ENCODE measurements at places on chromosomes 7 and 10.
A peak's percentile ranks its signal among the peaks of the same experiment; 100 is the strongest.

DNA sequence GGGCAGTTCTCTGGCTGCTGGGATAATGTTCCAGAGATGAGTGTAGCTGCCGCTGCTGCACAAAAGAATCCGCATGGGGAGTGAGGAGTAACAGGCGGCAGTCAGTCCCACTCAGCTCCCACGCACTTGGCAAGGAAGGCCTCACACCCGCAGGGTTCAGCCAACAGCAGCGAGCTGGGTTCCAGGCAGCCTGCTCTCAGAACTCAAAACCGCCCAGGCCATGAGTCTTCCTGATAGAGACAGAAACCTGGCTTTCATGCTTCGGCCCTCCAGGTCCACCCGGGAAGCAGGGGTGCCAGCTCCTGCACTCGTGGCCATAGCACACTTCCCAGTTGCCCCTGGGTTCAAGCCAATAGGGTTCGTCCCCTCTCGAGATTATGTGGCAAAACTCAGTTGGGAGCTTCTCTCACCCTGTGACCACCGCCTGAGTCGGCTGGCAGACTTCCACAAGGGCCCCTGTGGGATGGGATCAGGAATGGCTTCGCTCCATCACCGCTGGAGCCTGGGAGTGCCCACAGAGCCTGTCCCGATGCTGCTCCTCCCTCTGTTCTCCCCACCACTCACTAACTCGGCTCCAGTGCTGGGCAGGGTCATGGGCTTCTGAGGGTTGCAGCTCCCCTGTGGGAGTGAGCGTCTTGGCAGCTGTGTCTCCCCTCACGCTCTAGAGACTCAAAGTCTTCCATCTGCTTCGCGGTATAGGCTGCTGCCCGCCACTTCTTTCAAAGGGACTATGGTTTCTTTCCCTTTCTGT, 20.6 kb downstream of the CLRN3 start:
- no peak for DNase-seq

DNA sequence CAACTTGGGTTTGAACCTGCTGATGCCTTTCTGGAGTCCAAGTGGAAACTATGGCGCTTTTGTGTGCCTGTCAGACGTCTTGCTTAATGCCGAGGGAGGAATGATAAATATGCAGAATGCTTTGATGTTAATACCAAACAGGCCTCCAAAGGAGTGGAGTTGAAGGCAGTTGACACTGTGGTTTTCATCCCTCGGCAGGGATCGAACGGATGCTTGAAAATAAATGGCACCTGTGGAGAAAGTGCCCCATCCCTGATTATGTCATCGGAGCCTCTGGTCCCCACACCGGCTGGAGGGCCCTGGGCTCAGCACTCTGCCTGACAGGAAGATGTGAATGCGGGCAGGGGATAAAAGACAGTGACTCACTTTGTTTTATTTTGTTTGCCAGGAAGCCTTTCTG, 148.7 kb upstream of the GPR26 start:
- DNase-seq = no peak

- peak; percentile 81 for DNase-seq
Observed at GRCh38 chr10:79331709-79332108, 15.6 kb upstream of the PPIF start.

- no peak for DNase-seq
Observed at GRCh38 chr7:117605712-117606111, 125.9 kb downstream of the CFTR start.

DNA sequence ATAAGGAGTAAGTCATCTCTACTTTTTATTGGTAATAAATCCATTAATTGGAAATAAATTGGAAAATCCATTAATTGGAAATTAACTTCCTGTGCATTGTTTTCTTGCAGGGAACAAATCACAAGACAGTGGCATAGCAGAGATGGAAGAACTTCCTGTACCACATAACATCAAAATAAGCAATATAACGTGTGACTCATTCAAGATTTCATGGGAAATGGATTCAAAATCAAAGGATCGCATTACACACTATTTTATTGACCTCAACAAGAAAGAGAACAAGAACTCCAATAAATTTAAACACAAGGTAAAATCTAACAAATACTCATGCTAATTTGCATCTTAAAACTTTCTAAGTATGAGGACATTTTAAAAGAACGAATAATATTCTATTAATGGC, 57.8 kb downstream of the PHYHIPL start:
- DNase-seq = no peak

GRCh38 chr7:132782777-132783640, 206.7 kb upstream of the PLXNA4 start:
- no peak for DNase-seq

- DNase-seq = no peak
Observed at GRCh38 chr7:50803359-50804337, 21.0 kb upstream of the GRB10 start.

DNA sequence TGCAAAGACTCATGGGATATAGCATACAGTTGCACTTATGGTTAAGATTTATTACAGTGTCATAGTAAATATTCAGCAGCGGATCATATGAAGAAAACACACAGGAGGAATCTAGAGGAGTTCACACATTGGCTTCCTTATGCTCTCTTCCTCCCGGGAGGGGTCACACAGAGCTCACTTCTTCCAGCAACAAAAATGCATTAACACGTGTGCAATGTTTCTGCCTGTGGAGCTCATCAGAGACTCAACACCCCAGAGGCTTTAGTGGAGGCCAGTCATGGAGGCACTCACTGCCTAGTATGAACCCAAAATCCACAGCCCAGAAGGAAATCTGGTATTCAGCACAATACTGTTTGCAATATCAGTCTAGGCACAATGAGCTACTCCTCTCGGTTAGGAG, 202.8 kb upstream of the PRSS1 start:
- DNase-seq = no peak

DNA sequence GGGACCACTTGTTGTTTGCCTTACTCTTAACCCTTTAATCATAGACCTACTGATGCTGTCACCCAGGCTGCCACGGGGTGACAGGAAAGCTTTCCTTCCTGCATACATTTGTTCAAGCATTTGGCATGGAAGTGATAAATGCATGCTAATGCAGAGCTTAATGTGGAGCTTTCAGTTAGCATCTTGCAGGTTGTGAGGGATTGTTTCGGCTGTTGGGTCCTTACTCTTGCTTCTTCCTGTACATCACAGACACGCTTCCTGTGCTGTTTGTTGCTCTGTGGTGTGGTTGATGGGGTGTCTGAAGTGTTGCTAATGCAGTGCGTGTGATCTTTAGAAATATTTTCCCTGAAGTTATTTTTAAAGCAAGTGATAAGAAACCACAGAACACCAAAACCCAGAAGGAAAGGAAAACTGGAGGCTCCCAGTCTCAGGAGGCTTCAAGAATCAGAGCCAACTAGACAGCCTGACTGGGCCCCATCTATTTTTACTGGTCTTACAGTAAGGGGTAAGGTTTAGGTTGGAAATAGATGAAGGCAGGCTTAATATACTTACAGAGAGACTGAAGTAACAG, 143.1 kb downstream of the CHN2 start:
- DNase-seq = no peak

GRCh38 chr7:63070696-63071095, 928.0 kb upstream of the ZNF722 start:
- no peak for DNase-seq

Data from GM12878 (cell line).